ENCODE measurements at places on chromosomes 3 and 15.

DNA sequence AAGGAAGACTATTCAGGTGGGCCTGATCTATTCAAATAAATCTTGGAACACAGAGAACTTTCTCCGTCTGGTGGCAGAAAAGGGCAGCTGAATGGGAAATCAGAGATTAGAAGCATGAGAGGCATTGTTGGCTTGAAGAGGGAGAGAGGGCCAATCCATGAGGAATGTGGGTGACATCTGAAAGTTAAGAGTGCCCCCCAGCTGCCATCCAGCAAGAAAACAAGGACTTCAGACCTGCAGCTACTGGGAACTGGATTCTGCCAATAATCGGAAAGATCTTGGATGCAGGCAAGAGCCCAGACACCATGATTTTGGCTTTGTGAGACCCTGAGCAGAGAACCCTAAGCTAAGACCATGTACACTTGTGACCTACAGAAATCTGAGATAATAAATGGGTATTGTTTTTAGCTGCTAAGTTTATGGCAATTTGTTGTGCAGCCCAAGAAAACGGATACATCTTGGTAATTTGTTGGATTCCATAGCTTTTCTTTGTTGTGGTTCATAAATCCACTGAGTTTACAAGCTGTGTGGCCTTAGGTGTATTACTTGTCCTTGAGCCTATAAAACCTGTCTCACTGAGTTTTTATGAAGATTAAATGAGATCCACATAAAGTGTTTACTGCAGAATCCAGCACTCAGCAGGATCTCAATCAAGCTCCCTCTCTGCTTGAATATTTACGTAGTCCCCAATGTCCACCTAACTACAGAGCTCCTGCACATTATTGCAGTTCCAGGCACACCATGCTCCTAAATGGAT lies 82.1 kb upstream of the PRTG start:
- no peak for DNase-seq

GRCh38 chr3:27716309-27716708 lies 5.8 kb downstream of the EOMES start:
- no peak for DNase-seq

GRCh38 chr3:185365291-185366073 lies 2.5 kb downstream of the MAP3K13 start:
- DNase-seq: no peak

DNA sequence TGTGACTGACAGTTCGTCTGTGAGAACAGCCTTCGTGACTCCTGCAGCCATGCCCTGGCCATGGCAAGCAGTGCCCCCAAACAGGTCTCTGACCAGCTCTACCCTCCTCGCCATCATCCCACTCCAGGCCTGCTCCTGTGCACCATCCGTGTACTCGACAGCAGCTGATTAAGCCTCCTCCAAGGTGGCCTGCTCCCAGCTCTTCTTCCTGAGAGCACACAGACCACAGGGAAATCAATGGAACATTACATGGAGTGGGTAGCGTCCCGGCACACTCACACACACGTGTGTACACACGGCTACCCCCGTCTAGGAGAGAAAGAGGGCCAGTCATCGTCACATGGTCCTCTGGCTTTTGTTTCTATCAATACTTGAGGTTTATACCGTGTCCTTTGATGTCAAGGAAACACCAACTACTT lies 21.1 kb downstream of the ANXA2 start:
- no peak for DNase-seq

DNA sequence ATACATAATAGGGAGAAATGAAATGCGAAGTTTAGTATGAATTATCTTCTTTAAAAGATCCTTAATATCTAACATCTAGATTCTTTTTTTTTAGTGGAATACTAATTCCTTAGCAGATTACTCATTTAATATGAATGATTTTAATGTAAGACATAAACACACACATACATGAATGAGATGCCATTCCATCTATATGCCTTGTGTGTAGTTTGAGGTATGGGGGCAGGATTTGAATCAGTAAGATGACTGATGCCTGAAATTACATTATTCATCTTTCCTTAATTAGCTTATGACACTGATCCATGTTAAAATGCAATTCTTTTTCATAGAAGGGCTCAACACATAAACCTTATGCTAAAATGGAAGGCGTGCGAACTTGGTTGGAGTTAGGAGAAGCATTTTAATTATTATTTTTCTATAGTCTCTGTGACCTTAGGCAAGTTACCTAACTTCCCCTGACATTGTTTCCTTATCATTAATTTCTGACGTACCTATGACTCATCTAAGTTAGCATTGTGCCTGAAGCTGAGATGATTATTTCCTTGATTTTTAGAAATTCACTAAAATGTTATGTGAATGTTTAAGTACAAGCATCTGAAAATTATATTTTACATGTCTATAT lies 10.8 kb upstream of the BNIP2 start:
- DNase-seq: no peak

GRCh38 chr15:89475661-89476060 lies 20.7 kb downstream of the RHCG start:
- DNase-seq: no peak

Measured in left ventricle myocardium inferior (tissue), 1 donor.